ENCODE measurements at places on chromosomes 4 and X.
A peak's percentile ranks its signal among the peaks of the same experiment; 100 is the strongest.

- no peak for DNase-seq
These were observed 51.8 kb downstream of the MAP7D3 start for GRCh38 chrX:136199365-136199764.

- DNase-seq = no peak
These were observed 1343.8 kb upstream of the IGFBP7 start for GRCh38 chr4:58453956-58454355.

DNA sequence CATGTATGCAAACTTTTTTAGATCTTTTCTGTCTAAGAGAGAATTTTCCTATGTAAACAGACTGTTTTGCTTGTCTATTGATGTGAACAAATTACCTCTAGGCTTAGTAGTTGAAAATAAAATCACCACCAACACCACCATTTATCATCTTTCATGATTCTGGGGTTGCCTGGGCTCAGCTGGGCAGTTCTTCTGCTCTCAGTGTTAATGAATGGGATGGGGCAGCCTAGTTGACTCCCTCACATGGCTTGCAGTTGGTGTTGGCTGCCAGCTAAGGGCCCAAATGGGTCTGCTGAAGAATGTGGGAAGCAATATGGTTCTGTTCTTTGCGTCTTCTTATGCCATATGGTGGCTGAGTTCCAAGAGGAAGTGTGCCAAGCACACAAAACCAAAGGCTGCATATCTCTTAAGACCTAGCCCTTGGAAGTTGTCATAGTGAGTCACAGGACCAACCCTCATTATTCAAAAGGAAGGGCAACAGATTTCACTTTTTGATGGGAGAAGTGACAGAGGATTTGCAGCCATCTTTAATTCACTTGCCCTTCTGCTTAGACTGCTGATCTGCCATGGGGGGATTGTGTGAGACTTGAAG is 17.9 kb downstream of the REELD1 start:
- no peak for DNase-seq

- DNase-seq = no peak
These were observed 29.6 kb upstream of the MSX1 start for GRCh38 chr4:4829837-4830236.

DNA sequence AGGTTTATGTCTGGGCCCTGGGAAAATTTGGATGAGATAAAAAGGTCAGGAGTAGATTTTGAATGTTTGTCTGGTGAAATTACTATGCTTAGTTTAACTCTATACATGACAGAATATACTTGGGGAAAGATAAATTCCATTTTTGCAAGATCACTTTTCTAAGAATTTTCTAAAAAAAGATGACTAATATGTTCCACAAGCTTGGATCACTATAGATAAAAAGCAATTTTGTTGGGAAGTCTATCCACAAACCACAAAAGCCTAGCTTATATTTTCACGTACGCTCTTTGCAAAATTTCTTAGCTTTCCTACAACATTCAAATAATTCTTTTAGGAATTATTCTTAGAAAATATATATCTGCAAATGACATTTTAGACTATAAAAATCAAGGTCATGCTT is 20.6 kb upstream of the COQ2 start:
- no peak for DNase-seq

- DNase-seq = no peak
These were observed 196.5 kb upstream of the FTHL17 start for GRCh38 chrX:31268359-31268758.

DNA sequence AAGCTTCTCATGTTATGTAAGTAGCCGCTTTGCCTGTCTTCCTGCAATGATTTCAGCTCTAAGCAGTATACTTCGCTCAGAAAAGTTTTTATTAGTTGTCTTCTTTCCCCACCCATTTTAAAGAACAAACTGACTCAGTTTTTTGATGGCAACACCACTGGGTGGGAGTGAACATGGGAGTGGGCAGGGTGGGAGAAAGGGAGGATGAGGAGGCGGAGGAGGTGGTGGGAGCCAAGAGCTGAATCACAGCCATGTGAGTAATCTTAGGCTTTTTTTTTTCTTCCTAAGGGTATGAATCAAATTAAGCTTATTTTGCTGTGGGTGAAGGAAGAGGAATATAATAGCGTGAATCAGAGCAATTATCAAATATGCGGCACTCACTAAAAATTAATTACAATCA is 574.3 kb upstream of the DIPK2B start:
- DNase-seq = peak; percentile 44

- no peak for DNase-seq
These were observed 221.3 kb upstream of the BMP3 start for GRCh38 chr4:80809039-80809729.

GRCh38 chrX:70025464-70025863 is 24.3 kb downstream of the AWAT2 start:
- no peak for DNase-seq

DNA sequence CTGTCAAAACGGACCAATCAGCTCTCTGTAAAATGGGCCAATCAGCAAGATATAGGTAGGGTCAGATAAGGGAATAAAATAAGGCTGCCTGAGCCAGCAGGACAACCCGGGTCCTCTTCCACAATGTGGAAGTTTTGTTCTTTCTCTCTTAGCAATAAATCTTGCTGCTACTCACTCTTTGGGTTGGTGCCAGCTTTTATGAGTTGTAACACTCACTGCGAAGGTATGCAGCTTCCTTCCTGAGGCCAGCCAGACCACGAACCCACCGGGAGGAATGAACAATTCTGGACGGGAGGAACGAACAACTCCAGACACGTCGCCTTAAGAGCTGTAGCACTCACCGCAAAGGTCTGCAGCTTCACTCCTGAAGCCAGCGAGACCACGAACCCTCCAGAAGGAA is 287.8 kb downstream of the RAPGEF2 start:
- DNase-seq = peak; percentile 92

DNA sequence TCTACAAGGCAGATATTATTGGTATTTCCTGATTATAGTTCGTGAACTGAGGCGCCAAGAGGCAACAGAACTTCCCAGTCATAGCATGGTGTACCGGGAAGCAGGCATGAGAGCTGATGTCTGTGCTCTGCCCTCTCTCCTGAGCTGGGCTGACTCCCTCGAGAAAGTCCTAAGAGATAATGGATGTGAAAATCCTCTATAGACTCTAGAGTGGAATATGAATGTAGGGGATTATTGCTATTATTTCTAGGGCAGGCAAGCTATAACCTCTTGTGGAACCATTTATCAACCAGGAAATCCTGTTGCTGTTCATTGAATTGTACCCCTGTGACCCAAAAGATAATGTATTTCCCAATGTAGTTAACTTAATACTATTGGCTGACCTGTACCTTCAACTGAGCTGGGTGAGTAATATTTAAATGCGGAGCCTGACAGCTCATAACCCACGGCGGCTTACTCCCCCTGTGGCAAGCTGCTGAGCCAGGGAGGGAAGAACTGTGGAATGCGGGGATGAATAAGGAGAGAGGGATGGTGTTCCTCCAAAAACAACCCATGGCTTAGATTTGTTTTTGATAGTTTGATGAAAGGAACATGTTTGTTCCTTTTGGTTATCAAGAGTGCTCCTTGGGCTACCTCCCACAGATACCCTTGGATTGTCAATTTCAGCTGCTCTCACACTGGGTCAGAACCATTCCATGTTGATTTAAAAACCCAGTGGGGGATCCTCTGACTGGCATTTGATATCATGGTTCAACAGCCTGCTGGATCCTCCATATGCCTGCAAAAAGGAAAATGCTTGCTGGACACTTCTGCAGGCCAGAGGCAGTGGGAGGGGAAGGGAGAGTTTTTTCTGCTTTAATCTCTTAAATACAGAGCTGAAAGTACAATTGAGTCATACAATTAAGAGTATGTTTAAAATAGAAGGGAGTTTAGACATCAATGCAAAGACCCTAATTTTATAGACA is 339.0 kb upstream of the BOD1L1 start:
- peak; percentile 75 for DNase-seq

GRCh38 chrX:16005917-16006316 is 117.4 kb upstream of the GRPR start:
- DNase-seq = no peak

- DNase-seq = no peak
These were observed 159.5 kb downstream of the SHOX start for GRCh38 chrX:790041-790506.

DNA sequence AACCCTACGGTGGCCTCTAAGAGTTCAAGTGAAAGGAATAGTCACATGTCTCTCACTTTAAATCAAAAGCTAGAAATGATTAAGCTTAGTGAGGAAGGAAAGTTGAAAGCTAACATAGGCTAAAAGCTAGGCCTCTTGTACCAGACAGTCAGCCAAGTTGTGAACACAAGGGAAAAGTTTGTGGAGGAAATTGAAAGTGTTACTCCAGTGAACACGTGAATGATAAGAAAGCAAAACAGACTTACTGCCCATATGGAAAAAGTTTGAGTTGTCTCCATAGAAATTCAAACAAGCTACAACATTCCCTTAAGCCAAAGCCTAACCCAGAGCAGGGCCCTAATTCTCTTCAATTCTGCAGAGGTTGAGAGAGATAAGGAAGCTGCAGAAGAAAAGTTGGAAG is 51.5 kb upstream of the RAB9B start:
- DNase-seq = no peak

DNA sequence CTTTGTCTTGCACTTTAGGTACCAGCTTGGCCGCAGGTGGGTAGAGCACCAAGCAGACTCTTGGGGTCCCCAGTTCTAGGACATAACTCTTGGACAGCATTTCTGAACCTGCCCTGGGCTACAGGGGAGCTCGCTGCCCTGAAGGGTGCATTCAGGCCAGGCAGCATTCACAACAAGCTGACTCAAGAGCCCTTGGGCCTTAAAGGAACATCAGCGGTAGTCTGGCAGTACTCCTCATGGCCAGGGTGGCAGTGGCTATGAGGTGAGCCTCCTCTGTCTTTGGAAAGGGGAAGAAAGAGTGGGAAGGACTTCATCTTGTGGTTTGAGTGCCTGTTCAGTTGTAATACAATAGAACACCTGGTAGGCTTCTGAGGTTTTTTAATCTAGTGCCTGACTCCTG is 24.8 kb upstream of the SMARCA5 start:
- no peak for DNase-seq

GRCh38 chr4:163161536-163162205 is 5.0 kb downstream of the NAF1 start:
- DNase-seq = peak; percentile 28

- DNase-seq = no peak
These were observed 18.3 kb downstream of the CD99L2 start for GRCh38 chrX:150879855-150880807.

DNA sequence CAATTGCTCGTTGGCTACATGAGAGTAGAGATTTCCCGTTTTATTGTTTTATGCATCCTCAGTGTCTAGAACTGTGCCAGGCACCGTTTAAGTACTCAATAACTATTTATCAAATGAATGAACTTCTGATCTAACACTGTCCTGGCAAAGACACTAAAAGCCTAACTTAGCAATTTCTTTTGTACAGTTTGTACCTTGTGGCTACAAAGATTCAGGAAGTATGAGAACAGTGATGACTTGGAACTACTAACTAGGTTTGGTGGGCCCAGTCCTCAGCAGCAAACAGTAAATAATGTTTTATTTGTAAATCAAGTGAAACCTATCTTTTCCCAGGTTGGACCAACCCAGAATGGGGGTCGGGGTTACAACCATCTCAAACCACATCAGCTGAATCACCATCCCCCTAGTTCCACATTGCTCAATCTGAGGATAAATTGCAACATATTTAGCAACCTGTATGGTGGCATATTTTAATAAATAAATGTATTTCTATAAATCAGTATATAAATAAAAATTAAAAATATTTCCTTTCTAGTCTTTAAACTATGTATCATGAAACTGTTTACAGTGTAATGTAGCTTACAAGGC is 12.3 kb upstream of the SCRG1 start:
- no peak for DNase-seq
